ENCODE measurements at places on chromosomes 3 and 15. TPM values are rescaled to one million over a fixed set of nuclear protein-coding genes. Genes with fewer than 3 reads are reported as not detected.

CPN2 gene
- total RNA-seq, result 0.21 TPM

GDPGP1 gene
- total RNA-seq, result 5.8 TPM

DAZL gene
- 2.4 TPM for total RNA-seq

ARF4 gene
- total RNA-seq, result 152 TPM

ARHGAP11A gene
- total RNA-seq, result 40.9 TPM

SLC12A1 gene
- 0.26 TPM for total RNA-seq

SLC22A14 gene
- 0.03 TPM for total RNA-seq

LRRIQ4 gene
- 0.15 TPM for total RNA-seq

ATP8B4 gene
- not detected for total RNA-seq

SPINK8 gene
- total RNA-seq, result not detected

RNU6-1 gene
- not detected for total RNA-seq

ALG3 gene
- 59.8 TPM for total RNA-seq

SCAP gene
- 112 TPM for total RNA-seq

ERC2 gene
- total RNA-seq, result 2.4 TPM

DOCK3 gene
- total RNA-seq, result 2.0 TPM

TM6SF1 gene
- total RNA-seq, result 0.62 TPM
